RPMI8226 (cell line): ENCODE measurements at places on chromosomes 1 and 21.

GRCh38 chr1:29332204-29332603, 95.9 kb downstream of the PTPRU start:
- peak; percentile 78 for DNase-seq

DNA sequence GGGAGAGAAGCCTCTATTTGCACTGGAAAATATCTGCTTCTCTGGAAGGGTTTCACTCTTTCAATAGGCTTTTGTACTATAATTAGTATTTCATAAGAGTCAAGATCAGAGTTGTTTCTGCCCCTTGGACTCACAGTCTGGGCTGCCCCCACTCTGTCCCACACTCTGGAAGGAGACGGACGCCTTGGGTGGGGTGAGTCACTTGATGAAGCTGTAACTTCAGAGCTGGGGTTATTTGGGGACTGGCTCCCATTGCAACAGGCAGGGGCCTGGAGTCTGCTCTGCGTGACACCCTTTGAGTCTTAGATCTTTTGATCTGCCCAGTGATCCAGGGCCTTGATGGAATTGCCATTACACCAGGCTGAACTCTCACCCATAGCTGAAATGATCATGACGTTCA, 4.0 kb upstream of the KCNA10 start:
- no peak for DNase-seq

DNA sequence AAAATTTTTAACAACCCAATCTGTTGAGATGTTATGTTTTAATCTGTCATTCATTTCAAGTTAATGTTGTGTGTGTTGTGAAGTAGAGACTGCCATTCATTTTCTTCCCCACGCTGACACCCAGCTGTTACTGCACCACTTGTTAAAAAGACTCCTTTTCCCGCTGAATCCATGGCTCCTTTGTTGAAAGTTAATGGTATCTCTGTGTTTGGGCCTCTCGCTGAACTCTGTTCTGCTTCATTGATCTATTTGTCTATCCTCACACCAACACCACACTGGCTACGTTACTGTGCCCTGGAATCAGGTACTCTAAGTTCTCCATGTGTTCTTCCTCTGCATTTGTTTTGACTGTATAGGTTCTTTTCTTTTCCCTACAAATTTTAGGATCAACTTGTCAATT, 58.2 kb downstream of the PDE9A start:
- DNase-seq: no peak

DNA sequence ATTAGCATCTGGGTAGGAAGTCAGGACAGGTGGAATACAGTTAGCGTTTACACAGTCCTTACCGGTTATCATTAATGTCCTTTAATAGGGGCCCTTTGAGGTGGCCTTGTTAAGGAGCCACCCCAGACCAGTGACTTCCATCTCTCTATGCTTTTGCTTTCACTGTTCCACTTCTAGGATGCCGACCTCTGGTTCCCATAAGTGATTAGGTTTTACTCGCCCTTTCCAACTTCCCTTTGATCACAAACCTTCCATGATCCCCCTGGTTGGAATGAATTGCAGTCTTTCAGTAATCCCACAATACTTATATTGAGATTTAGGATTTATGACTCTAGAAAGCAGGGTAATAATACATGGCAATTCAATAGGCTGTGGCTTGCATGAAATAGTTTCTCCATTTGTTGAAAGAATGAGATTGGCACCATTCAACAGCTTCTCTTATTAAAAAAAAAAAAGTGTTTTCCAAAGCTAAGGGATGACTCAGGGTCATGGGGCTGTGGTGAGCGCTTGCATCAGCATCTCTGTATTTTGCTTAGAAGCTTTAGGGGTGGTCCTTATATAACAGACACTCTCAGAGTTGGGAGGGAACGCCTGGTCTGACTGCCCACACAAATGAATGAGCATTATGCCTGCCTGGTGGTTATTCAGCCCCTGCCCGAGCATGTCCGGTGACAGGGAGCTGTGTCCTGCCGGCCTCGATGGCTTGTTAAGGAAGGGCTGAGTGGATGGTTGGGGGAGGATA, 110.5 kb downstream of the CNIH3 start:
- DNase-seq: no peak

- no peak for DNase-seq
Observed at GRCh38 chr1:223622132-223622842, 43.2 kb downstream of the CAPN8 start.

DNA sequence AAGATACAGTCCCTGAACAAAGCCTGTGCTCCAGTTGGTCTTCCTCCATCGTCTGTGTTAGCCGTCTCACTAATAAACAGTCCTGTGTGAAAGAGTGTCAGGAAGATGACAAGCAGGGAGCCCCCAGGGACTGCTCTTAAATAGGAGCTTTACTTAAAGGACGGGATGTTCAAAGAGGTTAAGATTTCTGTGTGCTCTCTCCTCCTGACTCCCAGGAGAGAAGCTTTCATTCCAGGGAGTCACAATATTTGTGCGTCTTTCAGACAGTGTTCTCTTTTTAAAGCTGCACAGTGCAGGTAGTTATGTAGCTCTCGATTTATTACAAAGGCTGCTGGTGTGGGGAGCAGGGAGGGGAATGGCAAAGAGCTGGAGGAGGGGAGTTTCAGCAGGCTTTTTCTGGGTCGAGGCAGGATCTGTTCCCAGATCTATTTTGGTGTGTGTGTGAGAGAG, 43.5 kb downstream of the STYXL2 start:
- DNase-seq: no peak
